ENCODE measurements at places on chromosomes 4 and X. TPM values are rescaled to one million over a fixed set of nuclear protein-coding genes. Genes with fewer than 3 reads are reported as not detected.
A peak's percentile ranks its signal among the peaks of the same experiment; 100 is the strongest.

- no peak for DNase-seq
These were observed 69.9 kb downstream of the GATB start for GRCh38 chr4:151690876-151691275.

DNA sequence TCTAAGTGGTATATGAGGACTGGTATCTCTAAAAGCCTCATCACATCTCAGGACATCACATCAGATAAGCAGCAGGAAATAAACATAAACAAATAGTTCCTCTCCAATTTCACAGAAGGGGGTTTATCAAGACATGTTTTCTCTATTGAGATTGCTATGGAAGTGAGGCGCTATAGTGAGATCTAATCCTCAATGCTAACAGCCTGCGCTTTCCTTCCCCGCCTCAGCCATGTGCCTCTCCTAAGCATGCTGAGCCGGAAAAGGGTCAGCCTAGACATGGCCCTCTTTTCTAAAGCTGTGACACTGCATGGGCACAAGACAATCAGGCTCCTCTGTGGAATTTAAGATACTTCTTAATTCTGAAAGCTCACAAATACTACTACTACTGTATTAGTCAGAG is 286.1 kb downstream of the INPP4B start:
- no peak for DNase-seq

- no peak for DNase-seq
These were observed 325.0 kb upstream of the EMCN start for GRCh38 chr4:100842856-100843255.

DNA sequence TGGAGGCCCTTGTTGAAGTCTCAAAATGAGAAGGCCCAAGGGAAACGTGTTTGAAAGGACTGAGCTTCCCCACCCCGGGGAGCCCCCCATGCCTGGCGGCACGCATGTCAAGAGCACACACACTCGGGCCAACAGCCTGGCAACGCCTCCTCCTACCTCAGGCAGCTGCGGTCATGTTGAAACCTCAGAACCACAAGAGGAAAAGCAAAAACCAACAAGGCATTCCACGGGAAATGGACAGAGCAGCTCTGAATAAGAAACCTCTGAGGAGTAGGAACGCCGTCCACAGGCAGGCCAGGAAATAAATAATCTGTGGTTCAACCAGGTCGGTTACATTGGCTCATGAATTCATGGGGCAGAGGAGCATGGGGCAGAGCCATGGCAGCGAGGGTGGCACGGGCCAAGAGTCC is 95.7 kb upstream of the AFAP1 start:
- no peak for DNase-seq

DNA sequence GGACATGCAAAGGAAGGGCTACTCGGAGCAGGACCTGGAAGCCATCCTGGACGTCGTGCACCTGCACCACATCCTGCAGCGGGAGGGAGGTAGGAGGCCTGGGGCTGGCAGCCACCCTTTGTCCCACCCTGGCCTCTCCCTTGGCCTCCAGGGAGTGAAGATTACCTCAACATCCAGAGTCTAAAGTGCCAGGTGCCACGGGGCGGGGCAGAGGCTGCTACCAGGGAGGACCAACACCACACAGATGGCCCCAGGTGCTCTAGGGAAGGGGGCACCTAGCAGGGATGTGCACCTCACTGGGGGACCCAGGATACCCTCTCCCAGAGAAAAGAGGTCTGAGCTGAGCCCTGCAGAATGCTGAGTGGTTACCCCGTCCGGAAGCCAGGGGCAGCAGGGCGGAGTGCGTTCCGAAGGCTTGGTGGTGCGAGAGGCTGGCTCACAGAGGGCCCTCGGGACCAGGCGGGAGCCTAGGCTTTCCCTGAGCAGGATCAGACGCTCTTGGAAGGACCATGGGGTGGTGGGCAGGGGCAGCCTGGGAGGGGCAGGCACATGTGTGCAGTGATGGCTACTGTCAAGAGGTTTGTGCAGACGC is 16.1 kb downstream of the ABCD1 start:
- DNase-seq: no peak

DNA sequence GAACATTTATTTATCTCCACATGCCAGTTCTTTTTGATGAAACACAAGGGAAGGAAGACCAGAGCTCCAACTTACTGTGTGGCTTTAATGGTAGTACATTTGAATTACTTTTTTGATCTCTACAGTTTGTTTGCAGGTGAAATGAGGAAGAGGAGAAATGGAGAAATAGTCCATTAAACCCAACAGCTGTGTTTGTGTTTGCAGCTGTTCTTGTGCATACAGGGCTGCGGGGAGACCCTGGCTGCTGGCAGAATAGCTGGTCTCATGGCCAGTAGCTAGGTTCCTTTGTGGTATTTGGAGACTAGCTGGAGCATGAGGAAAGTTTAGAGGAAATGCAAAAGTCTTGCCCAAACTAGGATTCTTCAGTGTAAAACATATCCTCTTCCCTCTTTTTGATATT is 374.8 kb downstream of the GPAT3 start:
- DNase-seq: no peak

DNA sequence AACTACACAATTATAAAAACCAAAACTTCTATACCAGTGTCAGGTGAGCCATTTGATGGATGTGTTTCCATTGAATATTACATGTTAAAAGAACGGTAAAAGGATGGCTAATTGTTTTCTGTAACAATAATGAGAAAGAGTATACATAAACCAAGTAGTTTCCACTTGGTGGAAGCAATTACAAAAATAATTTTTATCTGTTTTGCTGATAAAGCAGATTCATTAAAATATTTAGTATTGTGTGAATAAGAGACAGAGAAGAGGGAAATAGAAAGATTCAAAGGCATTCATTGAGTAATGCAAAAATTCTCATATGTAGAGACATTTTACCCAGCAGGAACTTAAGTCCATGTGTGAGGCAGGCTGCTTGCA is 95.7 kb downstream of the ANK2 start:
- DNase-seq: no peak

DNA sequence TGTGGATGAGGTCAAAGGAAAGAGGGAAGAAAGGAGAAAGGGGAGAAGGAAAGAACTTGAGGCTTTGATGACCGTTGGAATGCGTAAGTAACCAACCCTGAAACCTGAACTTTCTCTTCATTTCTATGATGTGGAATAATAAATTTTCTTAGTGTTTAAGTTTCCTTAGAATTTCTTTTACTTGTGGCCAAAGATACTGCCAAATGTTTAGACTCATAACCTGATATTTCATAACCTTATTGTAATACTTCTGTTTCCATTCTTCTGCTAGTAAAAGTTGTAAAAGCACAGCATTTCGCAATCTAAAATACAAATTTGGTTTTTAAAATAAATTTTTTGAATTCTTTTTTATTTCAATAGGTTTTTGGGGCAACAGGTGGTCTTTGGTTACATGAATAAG is 258.5 kb upstream of the GIMD1 start:
- DNase-seq: no peak

- no peak for DNase-seq
These were observed 48.0 kb upstream of the NDST3 start for GRCh38 chr4:117986321-117986720.

GRCh38 chr4:132065940-132066495 is 1083.1 kb upstream of the PCDH10 start:
- DNase-seq: peak; percentile 25

DNA sequence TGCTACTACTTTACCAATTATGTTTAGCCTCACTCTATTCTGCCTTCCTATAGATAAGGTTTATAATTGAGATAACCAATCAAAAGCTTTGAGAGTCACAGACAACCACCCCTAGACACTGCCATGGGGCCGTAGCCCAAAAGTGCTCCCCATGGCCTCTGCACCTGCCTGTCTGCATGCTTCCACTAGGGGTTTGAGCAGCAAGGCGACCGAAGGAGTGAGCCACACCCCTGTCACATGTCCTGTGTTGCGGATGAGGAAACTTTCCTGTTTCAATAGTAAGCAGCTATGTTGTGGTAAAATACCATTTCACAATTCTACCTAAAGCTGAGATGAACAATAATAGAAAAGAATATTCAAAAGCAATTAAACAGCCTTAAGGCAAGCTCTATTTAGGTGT is 856.0 kb upstream of the FRG1 start:
- DNase-seq: no peak

DNA sequence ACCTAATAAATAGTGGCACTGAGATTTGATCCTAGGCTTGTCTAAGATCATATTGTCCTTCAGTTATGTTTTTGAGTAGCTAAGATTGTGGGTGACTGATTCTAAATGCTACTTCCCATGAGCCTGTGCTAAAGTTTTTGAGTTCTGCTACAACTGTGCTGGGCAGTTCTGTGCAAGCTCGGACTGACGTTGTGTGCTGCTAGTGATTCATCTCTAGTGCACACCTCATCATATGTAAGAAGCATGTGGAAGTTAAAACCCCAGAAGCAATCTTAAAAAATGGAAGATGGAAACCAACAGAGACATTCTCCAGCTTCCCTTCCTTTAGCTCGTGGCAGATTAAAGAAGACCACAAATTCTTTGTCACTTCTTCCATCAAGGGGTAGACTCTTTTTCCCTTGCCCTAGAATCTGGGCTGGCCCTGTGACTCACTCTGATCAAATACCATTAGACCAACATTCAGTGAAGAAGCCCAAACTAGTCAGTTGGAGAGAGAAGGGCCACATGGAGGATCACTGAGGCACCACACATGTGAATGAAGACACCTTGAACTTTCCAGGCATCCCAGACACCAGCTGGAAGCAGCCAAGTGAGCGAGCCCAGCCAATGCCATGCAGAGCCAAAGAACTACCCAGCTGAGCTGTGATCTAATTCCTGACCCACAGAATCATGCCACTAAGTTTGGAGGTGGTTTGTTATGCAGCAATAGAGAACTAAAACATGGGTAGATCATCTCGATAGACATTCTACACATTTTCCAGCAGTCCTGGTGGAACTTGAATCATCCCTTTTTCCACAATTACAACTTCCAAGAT is 16.8 kb downstream of the ARHGAP6 start:
- no peak for DNase-seq

GRCh38 chr4:70670332-70671014 is 4.2 kb upstream of the JCHAIN start:
- DNase-seq: no peak

DNA sequence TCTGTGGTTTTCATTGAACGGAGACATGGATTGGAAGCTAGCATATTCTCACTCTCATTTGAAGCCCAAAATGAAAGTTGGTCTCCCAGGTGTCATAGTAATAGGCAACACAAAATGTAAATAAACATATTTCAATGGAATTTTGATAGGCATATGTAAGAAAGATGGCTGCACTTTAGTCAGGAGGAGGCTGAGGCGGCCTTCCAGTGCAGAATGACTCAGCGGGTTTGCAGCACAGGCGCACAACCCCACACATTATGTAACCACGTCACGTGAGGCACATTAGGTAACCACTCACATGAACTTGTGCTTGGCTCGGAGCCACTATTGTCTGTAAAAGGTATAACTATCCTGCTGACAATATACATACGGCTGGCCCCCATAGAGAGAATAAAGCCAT is 381.7 kb downstream of the GPAT3 start:
- DNase-seq: no peak

GRCh38 chr4:8038719-8039251 is 99.1 kb upstream of the AFAP1 start:
- no peak for DNase-seq

DNA sequence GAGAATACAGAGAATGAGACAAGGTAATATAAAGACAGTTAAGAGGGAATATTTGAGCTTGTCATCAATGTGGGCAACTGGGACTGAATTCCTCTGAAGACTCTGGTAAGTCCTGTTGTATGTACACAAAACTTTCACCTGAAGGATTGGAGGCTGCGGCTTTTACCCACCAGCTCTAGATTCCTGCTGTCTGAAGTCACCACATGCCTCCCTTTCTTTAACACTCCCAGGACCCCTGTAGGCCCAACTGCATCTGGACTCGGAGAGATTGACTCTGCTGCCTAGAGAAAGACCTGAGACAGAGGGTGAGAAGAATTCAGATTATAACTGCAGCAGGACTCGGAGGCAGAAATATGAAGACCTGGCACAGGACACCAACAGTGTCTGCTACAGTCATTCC is 1048.0 kb downstream of the PDHA2 start:
- no peak for DNase-seq

- peak; percentile 82 for DNase-seq
These were observed 41.2 kb downstream of the LONRF3 start for GRCh38 chrX:119015407-119016237.

DNA sequence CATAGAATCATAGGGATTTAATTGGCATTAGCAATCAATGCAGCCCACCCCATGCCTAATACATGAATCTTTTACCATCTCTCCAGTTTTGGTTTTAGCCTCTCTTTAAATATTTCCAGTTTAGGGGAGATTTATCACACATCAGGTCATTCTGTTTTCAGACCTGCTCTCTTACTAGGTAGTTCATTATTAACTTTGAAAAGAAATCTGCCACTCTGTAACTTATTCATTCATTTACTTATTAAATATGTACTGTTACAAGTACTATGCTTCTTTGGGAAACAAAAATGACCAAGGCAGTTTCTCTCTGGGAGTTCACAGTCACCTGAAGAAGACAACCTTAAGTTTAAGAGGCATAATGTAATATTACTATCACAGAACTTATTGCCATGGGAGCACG is 62.1 kb downstream of the USO1 start:
- no peak for DNase-seq

DNA sequence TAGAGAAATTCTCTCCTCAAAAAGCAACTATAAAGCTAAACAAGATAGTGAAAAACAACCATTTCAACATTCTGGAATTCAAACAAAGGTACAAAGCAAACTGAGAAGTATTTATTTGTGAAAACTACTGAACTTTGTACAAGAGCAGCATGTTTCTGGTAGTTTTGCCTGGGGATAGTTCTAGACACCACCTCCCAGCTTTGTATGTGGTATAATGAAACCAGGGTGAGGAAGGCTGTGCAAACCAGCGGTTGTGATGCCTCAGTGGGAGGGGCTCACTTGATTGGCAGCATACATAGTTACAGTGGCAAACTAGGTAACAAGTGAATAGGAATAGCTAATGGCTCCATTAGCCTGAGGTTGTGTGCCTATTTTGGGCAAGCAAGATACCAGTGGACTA is 18.6 kb upstream of the FRMD7 start:
- no peak for DNase-seq

DNA sequence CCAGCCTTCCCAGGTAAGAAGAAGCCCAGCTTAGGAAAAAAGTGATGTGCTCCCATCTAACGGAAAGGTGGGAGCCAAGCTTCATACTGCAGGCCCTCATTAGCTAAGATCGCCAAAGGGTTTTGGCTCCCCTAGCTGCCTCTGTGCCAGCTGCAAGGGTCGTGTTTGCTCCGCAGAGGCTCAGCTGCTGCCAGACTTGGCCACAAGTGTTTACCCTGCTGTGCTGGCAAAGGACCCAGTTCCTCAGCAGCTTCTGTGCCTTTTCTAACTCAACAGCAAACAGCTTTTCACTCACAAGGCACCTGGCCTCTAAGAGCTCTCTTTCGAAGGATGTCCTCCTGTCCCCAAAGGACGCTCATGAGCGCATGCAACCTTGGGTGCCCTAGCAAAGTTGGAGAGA is 12.2 kb upstream of the VMA21 start:
- DNase-seq: no peak

- DNase-seq: no peak
These were observed 225.8 kb upstream of the ETNPPL start for GRCh38 chr4:108988464-108989195.

GRCh38 chr4:159224408-159224807 is 121.5 kb downstream of the RAPGEF2 start:
- DNase-seq: no peak

- DNase-seq: no peak
These were observed 5.9 kb upstream of the HSD17B10 start for GRCh38 chrX:53440101-53440500.

Gene CLIC2
- total RNA-seq: 0.80 TPM

Gene USP51
- total RNA-seq: 1.7 TPM

Gene DYNLT3
- 17.4 TPM for total RNA-seq

Gene RAB41
- not detected for total RNA-seq

Gene NMU
- total RNA-seq: 0.54 TPM

Gene GAB1
- total RNA-seq: 2.8 TPM

Gene TXLNG
- 10.2 TPM for total RNA-seq

Gene GCNA
- 4.0 TPM for total RNA-seq

Gene CMC4
- total RNA-seq: 13.0 TPM

Data from Panc1 (cell line).